ENCODE measurements at places on chromosomes 5 and 9.

GRCh38 chr9:114500697-114501292, 4.5 kb downstream of the WHRN start:
- no peak for DNase-seq

DNA sequence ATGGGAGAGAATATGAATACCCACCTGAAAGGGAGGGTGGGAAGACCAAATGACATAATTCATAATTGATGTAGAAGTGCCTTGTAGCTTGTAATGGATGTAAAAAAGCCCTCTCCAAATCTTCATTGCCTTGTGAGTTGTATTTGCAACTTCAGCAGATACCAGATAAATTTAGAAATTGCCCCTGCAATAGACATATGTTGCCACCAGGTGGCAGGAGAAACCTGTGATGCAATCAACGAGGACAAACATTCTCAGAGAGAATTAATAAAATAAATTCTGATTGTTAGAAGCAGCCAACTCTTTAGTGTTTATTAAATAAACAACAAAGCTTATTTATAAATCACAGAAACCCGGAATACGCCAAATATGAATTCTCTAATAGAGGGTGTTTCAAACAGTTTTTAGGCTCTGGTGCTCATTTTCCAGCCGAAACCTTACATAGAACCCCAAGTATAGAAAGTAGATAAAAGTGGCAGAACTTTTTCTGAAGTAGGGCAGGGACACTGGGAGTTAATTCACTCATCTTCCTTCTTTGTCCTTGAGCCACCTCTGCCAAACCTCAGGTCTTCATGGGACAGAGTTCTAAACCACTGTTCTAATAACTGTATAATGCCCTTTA, 147.8 kb downstream of the TMEM38B start:
- peak; percentile 22 for DNase-seq

DNA sequence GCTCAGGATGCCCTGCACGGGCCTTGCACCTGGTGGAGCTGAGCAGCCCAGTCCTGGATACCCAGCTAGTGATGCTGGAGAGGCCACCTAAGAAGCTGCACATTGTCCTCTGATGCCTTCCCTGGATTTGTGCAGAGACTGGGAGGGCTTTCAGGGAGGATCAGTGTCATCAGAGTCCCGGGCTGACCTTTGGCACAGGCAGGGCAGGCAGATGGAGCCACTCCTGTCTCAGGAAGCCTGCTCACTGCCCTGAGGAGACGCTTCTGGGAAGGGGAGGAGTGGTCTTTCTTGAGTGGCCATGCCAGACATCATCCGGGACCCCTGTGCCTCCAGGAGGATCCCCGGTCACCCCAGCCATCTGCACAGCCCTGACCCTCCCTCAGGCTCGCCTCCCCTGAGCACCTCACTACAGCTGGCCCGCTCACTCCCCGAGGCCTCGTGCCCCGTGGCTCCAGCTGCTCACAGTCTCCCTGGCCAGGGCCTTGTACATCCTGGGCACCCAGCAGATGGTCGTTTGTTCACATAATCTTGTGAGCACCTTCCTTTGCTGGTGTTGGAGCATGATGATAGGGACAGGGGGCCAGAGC, 47.2 kb upstream of the FCN2 start:
- DNase-seq, result no peak

DNA sequence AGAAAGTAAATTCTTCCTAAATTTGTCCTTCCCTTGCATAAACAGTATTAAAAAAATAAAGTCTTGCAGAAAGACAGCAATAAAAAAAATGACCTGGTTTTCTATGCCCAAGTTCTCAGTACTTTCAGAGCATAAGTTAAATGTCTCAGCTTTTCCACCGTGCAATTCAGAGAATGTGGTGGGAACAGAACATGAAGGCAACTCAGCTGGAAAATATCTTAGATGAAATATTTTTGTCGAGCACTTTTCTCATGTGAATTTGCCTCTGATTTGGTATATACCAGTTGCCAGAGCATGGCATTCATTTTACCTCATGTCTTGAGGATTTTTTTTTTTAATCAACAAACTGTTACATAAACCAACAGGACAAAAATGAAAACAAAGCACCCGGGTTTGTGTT, 176.1 kb downstream of the CETN3 start:
- no peak for DNase-seq

DNA sequence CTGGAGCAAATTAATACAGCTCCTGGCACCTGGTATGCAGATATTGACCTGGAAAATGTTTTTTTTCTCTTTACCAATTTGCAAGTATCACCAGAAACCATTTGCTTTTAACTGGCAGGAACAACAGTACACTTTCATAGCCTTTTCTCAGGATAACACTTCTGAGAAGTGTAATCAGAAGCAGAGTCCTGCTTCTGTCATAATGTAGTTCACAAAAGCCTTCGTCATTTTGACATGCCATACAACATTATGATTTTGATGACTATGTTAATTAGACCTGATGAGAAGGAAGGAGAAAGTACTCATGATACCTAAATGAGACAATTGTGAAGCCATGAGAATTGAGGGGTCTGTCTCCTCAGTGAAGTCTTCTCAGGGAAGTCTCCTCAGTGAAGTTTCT, 41.1 kb upstream of the CARTPT start:
- no peak for DNase-seq

GRCh38 chr9:111649016-111649415, 12.4 kb upstream of the GNG10 start:
- DNase-seq, result no peak

- DNase-seq, result no peak
Observed at GRCh38 chr9:36151316-36152210, 15.0 kb downstream of the GLIPR2 start.

- DNase-seq, result peak; percentile 74
Observed at GRCh38 chr5:5497152-5497788, 74.8 kb downstream of the ICE1 start.

DNA sequence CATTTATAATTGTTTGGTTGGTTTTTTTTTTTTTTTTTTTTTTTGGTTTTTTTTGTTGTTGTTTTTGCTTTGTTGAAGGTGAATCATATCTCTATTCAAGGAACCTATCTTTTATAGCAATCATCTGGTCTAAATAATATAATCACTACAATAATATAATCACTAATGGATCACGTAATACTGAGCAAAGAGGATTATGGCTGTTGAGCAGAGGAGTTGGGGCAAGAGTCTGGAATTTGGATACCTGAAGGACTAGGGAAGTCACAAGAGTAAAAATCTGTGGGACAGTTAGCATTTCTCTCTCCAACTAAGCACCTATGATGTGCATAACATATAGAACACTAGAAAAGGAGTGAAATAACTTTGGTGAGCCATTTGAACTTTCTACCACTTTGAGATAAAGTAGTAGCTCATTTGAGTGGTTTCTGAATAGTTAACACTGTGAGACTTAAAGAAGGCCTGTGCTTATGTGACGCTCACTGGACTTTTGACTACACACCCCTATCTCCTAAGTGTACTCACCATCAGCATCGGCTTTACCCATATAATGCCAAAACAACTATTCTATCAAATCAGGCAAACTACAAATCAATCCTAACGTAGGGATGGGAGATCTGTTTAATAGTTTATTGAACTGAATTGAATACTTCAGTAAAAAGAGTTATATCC, 564.9 kb upstream of the TUSC1 start:
- DNase-seq, result no peak

GRCh38 chr5:31237174-31237573, 43.7 kb downstream of the CDH6 start:
- DNase-seq, result no peak

DNA sequence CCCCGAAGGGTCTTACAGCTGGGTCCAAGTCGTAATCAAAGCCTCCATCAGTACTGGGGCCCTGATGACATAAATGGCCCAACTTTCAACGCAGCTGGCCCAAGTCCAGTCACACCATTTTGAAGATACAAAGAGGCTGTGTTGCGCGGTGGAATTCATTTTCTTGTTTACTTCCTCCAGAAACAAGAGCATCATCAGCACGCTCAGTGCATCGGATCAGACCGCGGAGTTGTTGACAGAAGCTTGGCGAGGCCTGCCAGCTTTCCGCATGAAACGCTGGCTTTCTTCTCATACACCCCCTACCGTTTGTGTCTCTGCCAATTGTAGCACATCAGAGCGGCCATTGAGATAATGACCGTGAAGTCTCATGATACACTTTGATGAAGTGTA, 101.7 kb upstream of the SPATA31D4 start:
- no peak for DNase-seq

DNA sequence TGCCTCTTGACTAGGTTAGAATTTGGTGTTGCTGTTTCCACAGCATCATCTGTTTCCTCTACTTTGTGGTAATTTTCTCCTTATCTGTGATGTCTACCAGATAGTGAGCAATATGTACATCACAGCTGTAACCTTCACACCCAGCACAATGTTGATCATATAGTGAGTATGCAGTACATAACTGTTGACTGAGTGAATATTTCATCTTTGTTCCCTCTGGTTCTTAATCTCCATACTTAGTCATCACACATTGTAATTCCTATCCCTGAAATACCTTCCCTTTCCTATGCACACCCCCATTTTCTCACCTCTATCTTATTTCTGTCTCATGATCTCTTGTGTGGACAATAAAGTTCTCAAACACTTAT, 115.9 kb downstream of the KIF4B start:
- DNase-seq, result no peak

DNA sequence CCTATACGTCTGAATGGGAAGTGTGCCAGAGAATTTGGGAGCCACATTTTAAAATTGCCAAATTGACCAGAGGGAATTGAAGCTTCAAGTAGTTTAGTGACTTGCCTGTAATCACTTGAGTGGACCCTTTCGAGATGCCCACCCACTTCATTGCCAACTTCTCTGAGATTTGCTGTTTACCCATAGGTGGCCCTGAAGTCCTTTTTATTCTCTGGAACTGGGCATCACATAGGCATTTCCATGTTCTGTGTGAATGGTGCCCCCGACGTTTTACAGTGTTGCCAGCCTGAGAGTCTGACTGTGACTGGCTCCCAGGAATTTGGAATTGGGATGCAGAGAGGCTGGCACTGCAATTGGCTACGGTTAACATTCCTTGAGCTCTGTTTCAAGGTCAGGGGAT, 158.6 kb downstream of the SEMA6A start:
- DNase-seq, result no peak

DNA sequence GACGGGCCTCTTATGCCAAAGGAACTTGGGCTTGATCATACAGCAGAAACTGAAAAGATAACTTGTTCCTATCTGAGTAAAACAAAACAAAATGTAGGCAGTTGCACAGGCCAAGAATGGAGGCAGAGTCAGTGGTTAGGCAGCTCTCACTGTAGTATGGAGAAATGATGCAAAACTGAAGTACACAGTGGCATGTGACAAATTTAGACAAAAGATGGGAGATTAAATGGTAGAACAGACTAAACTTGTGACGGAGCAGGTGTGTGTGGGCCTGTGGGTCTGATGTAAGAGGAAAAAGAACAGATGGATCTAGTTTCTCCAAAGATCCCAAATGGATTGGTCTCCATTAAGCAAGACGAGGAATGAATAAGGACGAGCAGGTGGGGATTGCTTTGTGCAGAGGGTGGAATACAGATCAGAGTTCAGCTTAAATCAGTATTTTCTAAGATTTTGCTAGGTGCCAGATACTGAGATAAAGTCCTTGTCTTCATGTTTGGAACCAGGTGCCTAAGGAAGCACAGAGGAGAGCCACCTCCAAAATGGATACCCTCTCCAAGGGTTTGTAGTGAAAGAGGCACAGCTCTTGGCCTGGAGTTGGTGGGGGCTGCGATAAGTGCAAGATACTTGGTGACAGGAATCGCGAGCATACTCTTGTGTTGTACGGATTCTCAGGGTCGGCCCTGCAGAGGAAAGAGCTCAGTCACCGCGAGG, 722 bp upstream of the DCP2 start:
- DNase-seq, result no peak

DNA sequence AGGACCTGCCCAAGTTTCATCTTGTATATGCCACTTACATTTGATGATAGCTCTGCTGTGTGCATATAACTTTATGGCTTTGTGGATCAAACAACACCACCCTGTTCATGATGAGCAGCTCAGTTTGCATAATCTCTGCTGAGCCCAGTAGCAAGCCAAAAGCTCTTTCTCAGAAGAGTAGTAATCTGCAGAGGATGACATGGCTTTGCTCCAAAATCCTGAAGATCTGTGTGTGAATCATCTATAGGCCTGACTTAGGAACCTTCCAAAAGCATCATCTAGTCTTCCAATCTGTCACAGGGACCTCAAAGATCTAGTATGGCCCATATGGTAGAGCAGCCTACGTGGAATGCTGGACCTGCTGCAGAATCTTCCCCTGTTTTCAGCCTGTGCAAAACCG, 394.6 kb downstream of the PSAT1 start:
- DNase-seq, result no peak

GRCh38 chr9:78866207-78867132, 569.5 kb downstream of the PSAT1 start:
- DNase-seq, result peak; percentile 39

- no peak for DNase-seq
Observed at GRCh38 chr9:8845376-8845775, 1045.8 kb upstream of the DMAC1 start.

DNA sequence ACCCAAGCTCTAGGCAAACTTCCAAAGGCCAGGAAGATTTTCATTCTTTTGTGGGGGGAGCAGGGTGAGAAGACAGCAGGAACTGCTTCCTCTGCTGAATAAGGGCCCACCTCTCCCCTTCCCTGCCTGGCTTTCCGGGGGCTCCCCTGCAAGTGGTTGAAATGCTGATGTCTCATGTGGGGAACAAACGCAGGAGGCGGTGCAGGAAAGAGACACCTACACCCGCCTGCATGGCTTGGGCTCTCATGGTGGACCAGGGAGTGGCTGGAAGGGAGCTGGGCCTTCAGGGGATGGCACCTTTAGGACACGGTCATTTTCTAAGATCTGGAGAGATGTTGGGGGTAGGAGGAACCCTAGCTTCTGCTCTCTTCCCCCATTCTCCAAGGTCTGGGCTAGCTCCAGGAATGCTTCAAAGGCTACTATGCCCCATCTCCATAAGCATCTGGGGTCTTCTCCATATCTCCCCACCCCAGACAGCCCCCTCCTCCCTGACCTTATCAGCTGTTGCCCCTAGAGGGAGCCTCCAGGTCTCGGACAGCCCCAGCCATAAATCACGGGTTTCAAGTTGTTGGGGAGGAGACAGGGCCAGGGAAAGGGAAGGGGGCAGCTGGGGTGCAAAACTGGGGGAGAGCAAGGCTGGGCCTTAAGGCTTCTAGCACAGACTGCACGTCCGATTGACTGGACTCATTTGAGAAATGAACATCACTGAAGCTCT, 76.6 kb downstream of the PSD2 start:
- DNase-seq, result no peak

GRCh38 chr9:120876842-120877240, at the start of gene PHF19:
Gene PHF19 (minus strand): TSS chr9:120877188. CDS start chr9:120874741, 2,447 bp downstream.
- peak; percentile 70 for DNase-seq

Data from SW480 (cell line).